ENCODE measurements at places on chromosomes 3 and 15.

DNA sequence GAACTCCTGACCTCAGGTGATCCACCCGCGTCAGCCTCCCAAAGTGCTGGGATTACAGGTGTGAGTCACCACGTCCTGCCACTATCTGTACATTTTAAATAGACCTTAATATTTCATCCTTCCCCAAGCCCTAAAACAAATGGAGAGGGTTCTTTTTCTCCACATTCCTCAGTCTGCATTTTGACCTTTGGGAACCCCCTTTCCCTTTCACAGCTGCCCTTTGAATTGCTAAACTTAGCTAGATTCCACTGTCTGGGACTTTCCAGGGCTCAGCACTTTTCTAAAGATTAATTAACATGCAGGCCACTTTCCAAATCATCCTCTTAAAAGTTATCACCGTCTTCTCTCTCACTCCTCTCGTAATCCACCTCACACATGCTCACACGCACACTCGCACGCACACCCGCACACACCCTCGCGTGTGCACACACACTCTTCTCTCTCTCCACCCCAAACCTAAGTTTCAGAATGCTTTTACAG, 124.2 kb downstream of the TMCO5A start:
- no peak for DNase-seq

DNA sequence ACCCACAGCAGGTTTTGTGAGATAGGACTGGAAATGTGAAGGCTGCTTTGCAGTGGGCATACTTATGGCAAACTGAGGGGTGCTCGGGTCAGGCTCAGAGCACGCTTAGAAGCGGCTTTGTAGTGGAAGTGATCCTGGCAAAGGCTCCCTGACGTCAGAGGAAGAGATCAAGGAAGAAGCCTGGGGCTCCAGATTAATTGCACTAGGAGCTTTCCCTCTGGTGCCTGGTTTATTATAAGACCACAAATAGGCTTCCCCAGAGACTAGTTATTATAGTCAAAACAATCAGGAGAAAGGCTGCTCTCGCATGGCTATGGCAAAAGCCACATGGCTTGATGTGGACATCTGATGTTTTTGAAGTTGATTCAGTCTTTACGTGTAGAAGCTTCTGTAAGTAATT, 515.1 kb downstream of the GABRG3 start:
- no peak for DNase-seq

DNA sequence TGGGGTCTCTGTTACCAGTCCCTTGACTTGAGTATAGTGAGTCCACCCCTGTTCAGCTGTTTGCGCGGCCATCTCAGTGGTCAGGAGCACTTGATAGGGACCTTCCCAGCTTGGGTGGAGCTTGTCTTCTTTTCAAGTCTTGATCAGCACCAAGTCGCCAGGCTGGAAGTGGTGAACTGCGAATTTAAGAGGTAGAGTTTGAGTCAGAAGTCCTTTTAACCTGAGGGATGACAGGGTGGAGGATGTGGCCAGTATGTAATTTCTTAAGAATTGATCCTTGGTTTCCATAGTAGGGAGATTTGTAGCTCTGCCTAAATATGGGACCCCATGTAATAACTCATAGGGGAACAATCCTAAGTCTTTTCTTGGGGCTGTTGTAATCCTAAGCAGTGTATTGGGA, 86.3 kb upstream of the XCR1 start:
- no peak for DNase-seq

DNA sequence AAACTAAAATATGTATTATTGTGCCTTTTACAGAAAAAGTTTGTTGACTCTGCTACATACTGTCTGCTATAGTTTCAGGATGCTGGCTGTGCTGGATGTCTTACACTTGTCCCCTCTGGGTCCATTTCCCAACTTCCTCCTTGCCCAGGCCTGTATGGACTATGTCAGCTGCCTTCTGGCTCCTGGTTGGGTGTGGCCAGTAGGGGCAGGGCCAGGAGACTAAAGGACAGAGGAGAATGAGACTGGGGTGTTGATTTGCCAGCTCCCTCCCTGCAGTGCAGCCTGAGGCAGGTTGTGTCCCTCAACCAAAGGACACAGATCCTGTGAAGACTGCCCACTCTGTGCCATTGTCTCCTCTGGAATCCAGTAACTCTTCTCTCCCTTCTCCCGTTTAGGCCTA, 90.6 kb upstream of the UBE2E2 start:
- DNase-seq: no peak

DNA sequence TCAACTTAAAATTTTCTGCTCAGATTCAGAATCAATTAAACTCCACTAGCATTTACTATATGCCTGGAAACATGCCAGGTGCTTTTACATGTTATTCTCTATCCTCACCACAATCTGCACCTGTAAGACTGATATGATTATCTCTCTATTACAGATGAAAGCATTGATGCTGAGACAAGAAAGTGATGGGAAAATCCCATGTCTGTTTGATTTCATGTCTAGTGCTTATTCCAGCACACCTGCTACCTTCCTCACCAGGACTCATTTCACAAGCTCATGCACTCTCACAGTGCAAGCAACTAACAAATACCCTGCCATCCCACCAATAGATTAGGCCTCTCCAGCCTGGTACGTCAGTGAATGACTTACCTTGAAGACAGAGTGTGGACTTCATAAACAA, 25.0 kb upstream of the BCL6 start:
- DNase-seq: no peak

GRCh38 chr3:177441813-177442646, 244.7 kb upstream of the TBL1XR1 start:
- no peak for DNase-seq

- DNase-seq: no peak
Observed at GRCh38 chr3:116734243-116734642, 24.7 kb downstream of the TUSC7 start.

- no peak for DNase-seq
Observed at GRCh38 chr15:53976844-53977392, 1.3 kb upstream of the UNC13C start.

GRCh38 chr3:139230391-139230790, 113.4 kb upstream of the MRPS22 start:
- DNase-seq: no peak

GRCh38 chr15:101406526-101407195, 82.8 kb downstream of the PCSK6 start:
- DNase-seq: no peak

GRCh38 chr15:67732164-67732563, 93.1 kb upstream of the SKOR1 start:
- DNase-seq: no peak

DNA sequence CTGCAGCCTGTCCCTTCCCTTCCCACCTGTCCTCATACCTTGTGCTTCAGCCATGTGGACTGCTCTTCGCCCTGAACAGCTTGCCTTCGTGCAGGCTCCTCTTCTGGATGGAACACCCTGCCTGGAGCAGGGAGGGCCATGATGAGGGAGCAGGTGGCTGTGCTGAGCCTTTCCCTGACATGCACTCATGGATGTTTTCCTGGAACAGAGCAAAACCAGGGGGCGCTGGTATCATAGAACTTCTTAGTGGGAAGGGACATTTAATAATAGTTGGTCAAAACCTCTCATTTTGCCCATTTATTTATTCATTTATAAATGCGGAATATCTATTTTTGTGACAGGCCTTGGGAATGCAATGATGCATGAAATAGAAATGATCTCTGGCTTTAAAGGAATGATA, 149.3 kb downstream of the CACNA1D start:
- DNase-seq: no peak

DNA sequence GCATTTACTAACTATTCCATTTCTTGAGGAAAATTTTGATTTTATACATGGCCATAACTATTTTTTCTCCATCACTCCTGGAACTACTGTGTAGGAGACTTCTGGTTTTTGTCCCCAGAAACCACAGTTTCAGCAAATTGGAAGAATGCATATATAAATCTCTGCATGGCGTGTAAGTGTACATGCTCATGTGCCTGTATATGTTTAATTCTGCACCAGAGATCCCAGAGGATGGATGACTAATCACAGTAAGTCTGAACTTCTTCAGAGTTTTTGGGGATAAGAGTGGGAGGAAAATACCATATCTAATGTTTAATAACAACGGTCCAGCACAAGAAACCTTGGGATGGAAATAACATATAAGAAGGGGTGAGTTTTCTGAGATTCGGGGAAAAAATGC, 10.9 kb upstream of the COL6A6 start:
- no peak for DNase-seq

- DNase-seq: no peak
Observed at GRCh38 chr3:33575311-33575710, 135.1 kb upstream of the UBP1 start.

DNA sequence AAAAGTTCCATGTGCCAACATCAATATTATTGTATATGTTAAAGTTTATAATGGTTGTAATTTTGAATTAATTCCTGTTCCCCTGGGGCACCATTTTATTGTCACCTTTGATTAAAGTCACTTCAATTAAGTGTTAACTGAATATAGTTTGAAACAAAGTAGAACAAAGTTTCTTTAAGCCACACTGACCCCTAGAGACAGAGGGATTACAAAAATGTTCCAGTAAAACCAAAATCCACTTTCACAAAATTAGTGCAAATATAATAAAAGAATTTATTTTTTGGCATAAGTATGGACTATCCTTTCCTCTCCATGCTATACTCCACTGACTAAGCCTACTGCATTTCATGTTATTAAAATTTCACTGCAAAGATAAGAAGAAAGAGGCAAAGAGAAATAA, 123.9 kb downstream of the ZMAT3 start:
- DNase-seq: no peak

- DNase-seq: no peak
Observed at GRCh38 chr3:62210011-62210410, 163.3 kb downstream of the FEZF2 start.

All from fibroblast of pulmonary artery (primary cell).